Right atrium auricular region (tissue), 2 donors: ENCODE measurements at places on chromosomes 3 and 15.

DNA sequence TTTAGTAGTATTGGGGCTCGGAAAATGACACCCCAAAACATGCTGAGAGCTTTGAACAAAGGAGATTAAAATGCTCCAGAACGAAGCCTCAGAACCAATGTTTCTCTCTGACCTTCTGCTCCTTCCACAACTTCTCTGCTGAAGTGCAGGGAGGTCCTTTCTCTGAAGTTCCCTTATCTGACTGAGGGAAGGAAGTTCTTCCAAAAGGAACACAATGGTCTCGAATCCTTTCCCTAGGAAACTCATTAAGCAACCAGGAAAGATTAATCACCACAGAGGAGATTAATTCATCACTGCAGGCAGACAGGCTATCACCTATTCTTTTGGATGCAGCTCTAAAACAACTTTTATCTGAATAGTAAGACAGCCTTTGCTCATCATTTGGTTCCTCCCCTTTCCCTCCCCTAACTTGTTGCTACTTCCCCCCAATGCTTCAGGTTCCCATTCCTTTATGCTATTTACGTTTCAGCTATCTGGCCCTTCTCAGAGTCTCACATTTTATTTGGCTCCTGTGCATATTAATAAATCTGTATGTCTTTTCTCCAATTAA, 18.2 kb upstream of the WDR49 start:
- no peak for DNase-seq

- DNase-seq, result no peak
These were observed 21.0 kb upstream of the CGNL1 start for GRCh38 chr15:57355259-57355658.

DNA sequence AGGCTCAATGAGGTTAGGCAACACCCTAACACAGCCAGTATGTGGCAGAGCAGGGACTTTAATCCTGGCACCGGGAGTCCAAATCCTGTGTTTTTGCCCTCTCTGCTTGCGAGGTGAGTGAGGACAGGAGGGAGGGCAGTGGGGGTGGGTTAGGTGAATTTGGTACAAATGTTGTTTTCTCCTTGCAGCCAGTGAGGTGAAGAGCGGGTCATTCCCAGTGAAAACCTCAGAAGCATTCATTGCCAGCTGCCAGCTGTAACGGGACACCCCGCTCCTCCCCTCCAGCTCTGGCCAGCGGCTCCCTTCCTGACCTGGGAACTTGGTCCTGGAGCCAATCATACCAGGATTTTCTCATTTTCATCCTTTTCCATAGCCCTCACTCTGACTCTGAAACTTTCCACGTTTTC, 45.7 kb upstream of the RAB6B start:
- no peak for DNase-seq

GRCh38 chr3:42591811-42592210, 1.2 kb downstream of the SS18L2 start:
- DNase-seq, result no peak

DNA sequence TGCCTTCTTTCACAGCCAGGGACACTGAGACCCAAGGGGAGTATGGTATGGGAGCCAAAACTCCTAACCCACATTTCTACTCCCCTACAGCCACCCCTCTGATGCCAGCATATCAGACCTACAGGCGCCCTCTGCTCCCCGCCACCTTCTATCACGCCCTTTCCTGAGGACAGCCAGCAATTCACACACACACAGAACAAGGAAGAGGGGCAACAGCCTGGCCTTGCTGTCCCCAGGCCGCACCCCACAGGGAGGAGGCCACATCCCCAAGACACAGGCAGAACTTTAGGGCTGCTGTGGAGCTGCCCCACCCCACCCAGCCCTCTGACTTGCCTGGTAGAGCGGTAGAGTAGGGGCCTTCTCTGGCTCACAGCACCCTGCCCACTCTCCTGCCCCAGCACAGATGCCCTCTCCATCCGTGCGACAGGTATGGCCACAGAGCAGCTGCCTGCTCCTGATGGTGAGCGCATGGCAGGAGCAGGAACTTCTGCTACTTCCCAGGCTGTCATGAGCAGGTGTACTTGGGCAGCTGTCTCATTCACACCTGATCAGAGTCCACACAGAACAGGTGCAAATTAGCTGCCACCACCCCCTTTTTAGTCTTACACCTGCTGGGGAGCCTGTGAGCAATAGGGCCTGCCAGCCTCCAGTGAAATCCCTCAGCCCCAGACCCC, 33.4 kb downstream of the CCDC33 start:
- DNase-seq, result no peak

- DNase-seq, result no peak
These were observed 1.0 kb upstream of the LRCH3 start for GRCh38 chr3:197790033-197790432.

- DNase-seq, result no peak
These were observed 1.4 kb upstream of the PDHB start for GRCh38 chr3:58434990-58435389.

DNA sequence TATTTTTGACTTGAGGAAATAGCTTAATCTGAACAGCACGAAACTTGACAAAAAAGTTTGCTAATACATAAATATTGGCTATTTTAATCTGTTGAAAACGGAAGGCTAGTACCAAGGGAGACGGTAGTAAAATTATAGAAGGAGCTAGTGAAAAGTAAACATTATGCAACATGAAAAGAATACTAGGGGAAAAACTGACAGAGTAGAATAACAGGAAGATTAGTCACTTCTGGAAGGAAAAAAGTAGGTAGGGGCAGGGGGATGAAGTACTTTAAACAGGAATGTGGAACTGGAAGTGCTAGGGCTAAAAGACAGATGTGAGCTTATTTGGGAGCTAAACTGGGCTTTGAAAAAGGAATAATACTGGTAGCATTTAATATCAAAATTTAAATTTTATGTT, 60.1 kb downstream of the MBNL1 start:
- no peak for DNase-seq

GRCh38 chr15:80208758-80209734, 43.0 kb downstream of the CTXND1 start:
- peak; percentile 5 for DNase-seq

DNA sequence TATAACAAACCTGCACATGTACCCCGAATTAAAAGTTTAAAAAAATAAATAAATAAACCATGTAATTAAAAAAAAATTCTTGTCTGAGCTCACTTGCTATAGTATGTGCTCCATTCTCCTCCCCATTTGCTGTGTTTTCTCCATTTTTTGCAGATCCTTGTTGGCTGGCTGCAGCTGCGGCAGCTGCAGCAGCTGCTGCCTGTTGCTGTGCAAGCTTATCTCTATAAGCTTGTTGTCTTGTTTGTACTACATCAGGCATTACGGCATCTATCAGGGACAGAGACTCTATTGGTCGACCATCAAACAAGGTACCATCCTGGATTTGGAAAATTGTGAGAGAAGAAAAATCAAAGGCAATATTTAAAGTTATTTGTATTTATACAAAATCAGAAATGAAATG, 145.9 kb downstream of the TBL1XR1 start:
- DNase-seq, result no peak

DNA sequence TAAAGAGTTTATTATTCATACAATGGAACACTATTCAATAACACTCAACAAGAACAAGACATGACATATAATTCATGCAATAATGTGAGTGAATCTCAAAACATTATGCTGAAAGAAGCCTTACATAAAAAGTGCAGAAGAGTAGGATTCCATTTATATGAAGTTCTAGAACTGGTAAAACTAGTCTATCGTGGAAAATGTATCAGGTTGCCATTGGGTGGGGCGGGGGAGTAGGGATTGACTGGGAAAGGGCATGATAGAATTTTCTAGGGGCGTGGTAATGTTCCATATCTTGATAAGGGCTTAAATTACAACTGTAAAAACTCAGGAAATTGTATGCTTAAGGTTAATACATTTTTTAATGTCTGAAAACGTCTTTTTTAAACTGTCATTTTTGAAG, 247.9 kb downstream of the SATB1 start:
- no peak for DNase-seq

DNA sequence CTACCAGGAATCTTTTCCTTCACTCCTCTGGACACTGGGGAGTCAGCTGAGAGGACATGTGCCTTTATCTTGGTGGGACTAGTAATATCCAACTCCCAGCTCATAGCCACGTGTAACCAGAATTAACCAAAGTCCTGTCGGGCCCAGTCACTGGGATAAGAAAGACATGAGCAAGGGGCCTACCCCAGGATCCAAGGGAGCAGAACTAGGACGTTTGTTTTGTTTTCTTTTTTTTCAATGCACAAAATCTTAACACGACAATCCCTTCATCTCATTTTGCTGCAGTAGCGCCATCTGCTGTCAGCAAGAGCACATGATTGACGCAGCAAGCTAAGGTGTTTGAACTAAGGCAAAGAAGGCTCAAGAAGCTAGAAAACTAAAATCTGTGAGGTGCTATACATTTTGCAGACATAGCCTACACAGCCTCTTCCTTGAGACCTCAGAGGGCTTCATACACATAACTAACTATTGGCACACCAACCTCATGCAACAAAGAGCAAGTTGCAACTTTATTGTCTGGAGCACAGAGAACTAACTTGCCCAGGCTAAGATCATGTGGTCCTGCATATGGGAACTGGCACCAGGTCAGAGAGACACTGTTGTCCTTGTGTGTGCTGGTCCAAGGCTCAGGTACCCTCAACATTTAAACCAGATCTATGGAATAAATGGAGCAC, 43.6 kb downstream of the RLBP1 start:
- DNase-seq, result peak; percentile 63
